ENCODE measurements at places on chromosomes 13 and 19.

DNA sequence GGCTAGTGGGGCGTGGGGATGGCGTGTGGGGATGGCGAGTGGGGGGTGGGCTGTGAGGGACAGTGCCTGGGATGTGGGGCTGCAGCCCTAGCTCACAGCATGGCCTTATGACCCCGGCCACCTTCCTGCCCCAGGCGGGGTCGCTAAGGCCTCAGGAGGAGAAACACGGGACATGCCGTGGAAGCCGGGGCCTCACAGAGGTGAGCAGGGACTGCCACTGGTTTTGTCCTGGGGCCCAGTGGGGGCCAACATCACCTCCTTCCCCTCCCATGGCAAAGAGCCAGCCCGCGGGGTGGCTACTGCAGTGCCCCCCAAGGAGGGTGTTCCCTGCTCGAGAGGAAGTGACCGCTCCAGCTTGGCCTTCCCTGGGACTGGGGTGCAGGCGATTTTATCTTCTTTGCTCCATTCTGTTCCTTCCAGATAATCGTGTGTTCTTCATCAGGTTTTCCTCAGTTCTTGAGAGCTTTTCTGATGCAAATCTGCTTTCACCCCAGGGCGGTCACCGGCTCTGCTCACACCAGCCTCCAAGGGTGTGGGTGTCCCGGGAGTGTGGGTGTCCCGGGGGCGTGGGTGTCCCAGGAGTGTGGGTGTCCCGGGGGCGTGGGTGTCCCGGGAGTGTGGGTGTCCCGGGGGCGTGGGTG, 1.2 kb downstream of the F7 start:
- DNase-seq = no peak

- DNase-seq = no peak
Measured at GRCh38 chr19:17686023-17686521, 2.1 kb downstream of the UNC13A start.

DNA sequence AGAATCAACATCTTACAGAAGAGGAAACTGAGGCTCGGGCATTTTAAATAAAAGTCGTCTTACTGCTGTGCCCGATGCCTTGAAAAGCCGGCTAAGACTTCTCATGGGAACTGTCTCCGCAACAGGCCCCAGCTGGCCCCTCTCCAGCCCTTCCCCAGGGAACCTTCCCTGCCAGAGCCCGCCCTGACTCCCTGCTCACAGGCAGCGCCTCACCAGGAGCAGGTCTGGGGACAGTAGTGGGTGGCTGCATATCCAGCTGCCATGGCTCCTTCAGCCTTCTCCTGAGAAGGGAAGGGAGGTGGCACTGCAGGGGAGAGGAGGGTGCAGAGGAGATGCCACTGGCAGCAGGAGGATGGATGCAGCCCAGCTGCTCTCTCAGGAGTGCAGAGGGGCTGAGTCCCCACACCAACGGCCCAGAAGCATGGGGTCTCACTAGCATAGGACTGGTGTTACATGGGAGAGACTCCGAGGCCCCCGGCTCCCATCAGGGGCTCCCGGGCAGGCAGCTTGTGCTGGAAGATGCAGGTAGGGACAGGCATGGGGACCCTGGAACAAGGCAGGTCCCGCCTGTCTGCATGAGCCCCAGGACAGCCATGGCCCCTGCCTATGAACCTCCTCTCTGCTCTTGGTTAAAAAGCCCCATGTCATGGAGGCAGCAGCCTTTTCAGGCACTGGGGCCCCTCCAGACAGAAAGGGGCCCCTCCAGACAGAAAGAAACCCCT, 216.4 kb upstream of the SGCG start:
- DNase-seq = no peak

GRCh38 chr19:4379383-4380253, 20.7 kb downstream of the SH3GL1 start:
- peak; percentile 65 for DNase-seq

DNA sequence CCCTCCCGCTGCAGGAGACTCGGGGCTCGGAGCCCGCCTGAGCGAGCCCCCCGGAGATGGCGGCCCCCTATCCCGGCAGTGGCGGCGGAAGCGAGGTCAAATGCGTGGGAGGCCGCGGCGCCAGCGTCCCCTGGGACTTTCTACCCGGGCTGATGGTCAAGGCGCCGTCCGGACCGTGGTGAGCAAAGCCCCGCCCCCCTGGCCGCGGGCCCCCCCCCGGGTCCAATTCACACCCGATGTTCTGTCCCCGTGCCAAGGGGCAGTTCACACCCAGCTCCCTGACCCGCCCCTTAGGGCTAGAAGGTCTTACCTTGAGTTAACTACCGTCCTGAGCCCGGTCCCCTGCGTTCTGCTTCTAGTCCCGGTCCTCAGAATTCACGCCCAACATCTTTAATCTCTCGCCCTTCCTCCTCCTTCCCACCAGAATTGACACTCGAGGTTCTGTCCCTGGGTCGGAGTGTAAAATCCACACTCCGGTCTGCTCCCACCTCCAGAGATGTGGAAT, 1.4 kb downstream of the NPAS1 start:
- DNase-seq = no peak

- DNase-seq = peak; percentile 54
Measured at GRCh38 chr19:1261538-1261797, 7.7 kb upstream of the CIRBP start.

- no peak for DNase-seq
Measured at GRCh38 chr19:14871619-14872230, 14.2 kb downstream of the OR7A17 start.

DNA sequence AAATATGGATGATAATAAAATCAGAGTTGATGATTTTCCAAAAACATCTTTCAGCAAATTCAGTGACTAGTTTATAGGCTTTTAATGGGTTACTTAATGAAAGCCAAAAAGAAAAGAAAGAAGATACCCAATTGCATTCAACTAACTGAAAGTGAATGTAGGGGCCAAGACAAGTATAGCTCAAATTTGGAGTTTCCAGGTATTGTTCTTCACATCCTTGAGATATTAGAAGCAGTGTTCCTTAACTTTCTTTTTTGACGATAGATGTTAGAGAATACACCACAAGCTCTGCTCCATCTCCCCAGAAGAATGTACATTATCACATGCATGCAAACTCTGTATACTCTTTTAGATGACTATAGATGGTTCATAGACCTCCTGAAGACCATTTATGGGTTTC, 43.6 kb downstream of the PDS5B start:
- DNase-seq = no peak

DNA sequence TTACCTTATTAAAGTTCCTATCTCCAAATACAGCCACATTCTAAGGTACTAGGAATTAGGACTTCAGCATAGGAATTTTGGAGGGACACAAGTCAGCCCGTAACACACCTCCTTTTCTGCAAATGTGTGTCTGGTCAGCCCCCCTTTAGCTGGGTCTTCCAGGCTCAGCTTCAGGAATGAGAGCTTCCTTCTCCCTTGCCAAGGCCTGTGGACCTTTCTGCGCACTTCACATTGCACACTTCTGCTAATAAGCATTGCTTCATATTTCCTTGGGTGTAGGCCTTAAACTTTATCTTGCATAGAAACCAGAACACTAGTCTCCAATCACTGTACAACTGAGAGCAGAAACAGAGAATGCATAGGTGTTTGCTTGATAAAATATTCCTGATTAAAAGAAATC, 4.5 kb upstream of the STK24 start:
- DNase-seq = no peak

GRCh38 chr13:31909864-31910551, 121.6 kb upstream of the FRY start:
- DNase-seq = peak; percentile 58

GRCh38 chr13:42239161-42239560, 32.8 kb upstream of the AKAP11 start:
- no peak for DNase-seq

GRCh38 chr13:96958286-96958891, 35.9 kb downstream of the OXGR1 start:
- DNase-seq = no peak

DNA sequence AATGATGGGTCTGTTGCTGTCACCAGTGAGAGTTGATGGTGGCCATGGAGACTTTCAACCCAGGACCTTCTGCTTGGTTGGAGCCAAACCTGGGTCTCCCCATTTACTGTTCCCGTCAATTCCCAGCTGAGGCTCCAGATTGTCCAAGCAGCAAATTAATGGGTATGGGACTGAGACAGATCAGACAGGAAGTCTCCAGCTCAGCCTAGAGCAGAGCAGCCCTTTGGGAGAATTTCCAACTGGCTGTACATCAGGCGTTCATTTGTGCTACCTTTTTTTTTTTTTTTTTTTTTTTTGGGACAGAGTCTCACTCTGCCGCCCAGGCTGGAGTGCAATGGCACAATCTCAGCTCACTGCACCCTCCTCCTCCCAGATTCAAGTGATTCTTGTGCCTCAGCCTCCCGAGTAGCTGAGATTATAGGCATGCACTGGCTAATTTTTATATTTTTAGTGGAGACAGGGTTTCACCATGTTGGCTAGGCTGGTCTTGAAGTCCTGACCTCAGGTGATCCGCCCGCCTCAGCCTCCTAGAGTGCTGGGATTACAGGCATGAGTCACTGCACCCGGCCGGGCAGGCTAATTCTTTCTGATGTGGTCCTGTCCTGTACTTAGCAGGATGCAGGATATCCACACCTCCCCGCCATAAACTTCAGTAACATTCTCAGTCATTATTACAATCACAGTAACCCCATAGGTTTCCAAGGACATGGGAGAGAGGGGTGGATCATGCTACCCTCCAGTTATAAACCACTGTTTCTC, 9.3 kb downstream of the MAP3K10 start:
- no peak for DNase-seq

DNA sequence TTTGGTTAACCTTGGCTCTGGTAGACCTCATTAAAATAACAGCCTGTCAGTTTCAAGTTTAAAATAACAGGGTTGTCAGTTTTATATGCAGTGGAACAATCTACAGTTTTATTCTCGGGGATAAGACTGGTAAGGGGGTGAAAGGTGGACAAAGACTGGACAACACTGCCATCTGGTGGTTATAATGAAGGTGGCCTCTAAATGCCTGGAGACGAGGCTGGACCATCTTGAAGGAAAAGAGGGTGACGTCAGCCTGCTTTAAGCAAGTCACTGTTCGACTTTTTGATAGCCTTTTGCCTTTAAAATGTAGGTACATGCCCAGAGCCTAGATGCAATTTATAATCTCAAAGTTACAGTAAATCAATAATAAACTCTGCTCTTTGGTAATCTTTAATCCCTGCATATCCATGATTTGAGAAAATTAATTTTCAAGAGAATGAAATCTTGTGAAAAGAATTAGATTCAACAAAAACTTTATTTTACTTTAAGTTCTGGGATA, 117.0 kb downstream of the DCT start:
- DNase-seq = peak; percentile 66

GRCh38 chr13:52903320-52903719, 54.9 kb upstream of the PCDH8 start:
- no peak for DNase-seq

DNA sequence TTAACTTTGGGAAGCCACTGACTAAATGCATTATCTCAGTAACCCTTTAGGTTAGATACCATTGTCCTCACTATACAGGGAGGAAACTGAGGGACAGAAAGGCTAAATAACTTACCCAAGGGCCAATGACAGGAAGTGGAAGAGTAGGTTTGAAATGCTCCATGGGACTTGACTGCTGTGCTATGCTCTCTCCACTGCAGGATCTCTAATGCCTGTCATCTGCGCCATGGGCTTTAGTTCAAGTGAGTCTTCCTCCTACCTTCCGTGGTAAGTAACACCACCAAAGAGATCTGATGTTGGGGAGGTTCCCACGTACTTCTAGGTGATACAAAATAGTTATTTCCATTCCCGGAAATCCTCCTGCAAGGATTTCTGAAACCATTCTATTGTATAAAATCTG, 3.7 kb downstream of the DLEU7 start:
- DNase-seq = no peak

DNA sequence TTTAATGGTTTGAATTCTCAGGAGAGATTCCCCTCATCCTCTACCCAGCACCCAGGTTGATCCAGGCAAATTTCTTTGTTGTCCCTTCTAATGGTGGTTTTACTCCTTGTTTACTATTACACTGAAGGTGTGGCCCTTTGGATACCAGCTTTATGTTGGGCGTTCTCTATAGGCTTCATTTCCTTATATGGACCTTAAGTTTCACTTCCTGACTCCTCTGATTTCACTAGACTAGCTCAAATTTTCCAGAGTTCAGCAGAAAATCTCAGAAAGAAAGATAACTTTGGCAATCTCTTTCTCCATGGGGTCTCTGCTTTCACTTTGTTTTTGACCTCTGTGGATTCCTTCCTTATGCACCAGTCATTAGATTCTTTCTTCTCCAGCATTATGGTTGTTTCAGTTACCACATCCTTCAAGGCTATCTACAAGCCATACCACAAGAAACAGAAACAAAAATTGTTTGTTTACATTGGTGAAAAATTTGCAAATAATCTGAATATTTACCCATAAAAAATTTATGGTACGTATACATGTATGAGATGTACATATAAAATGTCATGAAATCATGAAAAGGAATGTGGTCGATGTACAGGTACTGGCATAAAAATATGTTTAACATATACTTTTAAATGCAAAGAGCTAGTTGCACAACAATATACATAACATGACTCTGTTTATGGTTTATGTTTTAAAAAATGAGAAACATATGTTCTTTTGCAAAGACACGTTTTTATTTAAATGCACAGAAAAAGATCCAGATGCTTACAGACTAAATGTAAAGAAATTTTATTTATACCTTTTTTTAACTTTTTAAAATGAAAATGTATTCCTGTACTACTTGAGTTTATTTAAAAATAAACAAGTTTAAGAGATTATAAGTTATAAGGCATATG, 212.6 kb downstream of the LACC1 start:
- DNase-seq = no peak

DNA sequence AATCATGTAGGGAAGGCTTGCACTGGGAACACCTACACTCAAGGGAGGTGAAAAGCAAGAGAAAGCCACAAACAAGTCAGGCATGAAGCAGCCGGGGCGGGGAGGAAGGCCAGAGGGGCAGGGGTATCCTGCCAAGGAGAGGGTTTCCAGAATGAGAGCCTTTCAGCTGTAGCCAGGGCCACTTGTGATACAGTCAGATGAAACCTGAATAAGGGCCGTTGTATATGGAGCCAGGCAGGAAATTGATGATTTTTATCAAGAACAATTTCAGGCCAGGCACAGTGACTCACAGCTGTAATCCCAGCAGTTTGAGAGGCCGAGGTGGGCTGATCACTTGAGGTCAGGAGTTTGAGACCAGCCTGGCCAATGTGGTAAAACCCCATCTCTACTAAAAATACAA, 4.4 kb downstream of the TRPM4 start:
- DNase-seq = no peak

DNA sequence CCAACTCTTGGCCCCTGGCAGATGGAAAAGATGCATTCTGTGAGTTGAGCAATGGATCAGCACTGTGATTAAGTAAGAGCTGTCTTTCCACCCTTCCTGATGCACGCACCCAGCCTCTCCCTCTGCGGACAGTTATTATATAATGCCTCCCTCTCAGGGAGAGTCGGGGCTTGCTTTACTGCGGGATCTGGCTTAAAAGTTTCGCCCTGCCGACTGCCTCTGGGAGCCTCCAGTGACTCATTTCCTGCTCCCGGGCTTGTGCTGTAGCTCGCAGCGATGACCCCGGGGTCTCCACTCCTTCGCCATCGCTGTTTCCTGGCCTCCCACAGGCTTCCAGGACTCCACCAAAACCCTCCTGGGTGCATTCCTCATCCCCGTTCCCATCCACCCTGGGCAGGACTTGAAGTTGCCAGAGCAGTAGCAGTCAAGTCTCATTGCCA, 107.4 kb upstream of the SLC7A1 start:
- no peak for DNase-seq
